ENCODE measurements at places on chromosomes 6 and 20.

- peak; percentile 67 for DNase-seq
These were observed 38.0 kb downstream of the PIM1 start for GRCh38 chr6:37207903-37208456.

- DNase-seq = no peak
These were observed 93.9 kb upstream of the HDAC2 start for GRCh38 chr6:114064862-114065261.

DNA sequence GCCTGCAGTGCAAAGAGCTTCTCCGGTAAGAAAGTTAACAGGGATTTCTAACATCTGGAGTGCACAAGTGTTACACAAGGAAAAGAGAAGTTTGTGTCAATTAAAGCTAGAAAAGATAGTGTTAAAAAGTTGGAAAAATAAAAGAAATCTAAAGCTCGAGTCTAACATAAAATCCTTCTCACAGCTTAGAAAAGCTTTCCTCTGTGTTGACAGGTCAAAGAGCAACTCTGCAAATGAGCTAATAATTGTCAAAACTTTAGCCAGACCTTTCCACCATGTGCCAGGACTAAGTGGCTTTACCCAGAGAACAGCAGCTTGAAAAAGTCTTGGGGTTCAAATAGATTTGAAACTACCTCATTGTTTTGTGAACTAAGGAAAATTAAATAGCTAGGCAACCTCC lies 14.8 kb downstream of the PTPRK start:
- no peak for DNase-seq

DNA sequence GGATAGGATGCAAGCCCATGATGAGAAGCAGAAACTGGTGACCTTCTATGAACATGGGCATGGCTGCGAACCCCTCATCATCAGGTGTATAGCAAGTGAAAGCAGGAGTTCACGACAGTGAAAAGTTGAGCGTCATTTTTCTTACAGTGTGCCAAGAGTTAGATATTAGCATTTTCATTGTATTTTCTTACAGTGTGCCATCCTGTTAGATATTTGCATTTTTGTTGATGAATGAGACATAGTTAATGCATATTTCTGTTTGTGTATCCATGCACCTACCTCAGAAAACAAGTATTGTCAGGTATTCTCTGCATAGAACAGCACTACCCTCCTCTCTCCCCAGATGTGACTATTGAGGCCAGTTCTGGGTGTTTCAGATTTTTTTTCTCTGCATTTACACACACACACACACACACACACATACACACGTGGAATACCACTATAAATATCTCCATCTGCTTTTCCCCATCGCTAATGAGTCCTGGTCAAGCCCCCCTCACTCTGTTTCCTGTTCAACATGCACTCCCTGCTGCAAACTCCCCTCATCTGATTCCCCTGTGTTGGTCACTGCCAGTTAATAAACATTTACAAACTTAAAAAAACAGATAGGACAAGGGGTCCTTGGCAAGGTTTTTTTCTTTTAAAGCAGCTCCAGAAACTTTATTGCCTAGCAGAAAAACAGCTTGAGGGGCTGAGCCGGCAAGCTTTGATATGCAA lies 41.7 kb downstream of the PLN start:
- DNase-seq = peak; percentile 13

DNA sequence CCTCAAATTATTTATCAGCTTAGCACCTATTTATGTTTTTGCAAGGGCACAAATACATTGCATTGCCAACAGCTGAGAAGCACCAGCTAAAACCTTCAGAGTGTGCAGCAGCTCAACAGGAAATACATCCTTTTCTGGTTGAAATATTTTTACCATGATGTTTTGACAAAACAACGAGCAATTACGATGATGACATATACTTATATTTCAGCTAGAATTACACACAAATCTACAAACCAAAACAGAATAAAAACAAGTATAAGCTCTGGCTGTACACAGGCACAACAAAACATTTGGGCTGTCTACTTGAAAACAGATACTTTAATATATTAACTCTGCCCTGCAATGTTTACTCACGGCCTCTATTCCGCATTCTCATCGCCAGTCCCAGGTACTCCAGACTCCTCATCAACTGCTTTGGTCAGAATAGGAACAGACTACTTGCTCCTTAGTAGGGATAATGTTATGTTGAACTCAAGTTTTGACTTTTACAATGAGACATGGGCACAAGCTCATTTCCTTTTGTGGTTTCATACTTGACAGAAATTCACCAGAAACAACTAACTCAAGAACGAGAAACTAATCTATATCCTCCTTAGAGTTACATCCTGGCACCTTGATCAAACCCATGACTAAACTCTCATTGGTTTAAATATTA lies 377.6 kb downstream of the ESR1 start:
- no peak for DNase-seq
